ENCODE measurements at places on chromosomes 12 and 14. TPM values are rescaled to one million over a fixed set of nuclear protein-coding genes. Genes with fewer than 3 reads are reported as not detected.

Gene RNASE7
- 0.71 TPM for polyA plus RNA-seq

Gene MYF6
- not detected for polyA plus RNA-seq

Gene PARP2
- 63.2 TPM for polyA plus RNA-seq

Gene TMEM263
- 80.7 TPM for polyA plus RNA-seq

Gene ADCY4
- 24.9 TPM for polyA plus RNA-seq

Gene ACOT4
- 3.3 TPM for polyA plus RNA-seq

GRCh38 chr12:92540782-92541423 is 161.9 kb upstream of the PLEKHG7 start:
- no peak for DNase-seq

DNA sequence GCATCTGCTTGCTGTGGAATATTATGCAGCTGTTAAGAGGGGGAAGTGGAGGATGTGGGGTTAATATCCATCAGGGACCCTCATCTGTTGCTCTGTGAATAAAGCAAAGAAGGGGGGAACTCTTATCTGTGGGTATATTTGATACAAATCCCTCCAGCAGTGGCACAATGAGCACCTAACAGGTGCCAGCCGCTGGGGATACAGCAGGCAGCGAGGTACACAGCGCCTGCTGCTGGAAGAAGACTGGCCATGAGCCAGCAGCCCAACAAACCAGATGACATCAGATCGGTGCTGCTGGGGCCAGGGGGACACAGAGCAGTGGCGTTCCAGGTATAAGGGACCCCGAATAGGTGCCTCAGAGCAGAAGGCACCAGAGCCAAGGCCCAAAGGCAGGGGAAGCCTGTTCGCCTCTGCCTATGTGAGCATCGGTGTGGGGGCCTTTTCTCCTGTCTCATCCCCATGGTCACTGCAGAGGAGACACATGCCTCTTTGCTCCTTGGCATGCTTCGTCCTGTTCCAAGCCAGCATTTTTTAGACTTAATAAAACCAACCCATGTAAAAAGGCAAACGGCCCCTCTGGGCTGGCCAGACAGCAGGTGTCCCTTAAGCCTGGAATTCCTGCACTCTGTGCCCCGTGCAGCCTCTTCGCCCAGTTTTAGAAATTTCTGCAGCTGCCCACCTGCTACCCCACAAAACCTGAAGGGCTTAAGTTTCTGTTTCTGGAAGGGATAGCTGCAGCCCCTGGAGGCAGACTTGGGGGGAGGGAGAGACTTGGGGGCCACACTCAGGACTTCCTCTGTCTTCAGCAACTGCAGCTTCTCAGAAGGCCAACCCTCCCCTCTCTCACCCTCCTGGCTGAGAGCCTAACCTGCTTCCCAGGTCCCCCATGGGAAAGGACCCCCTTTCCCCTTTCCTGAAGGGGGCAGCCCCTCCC is 1.6 kb upstream of the CKB start:
- no peak for DNase-seq

GRCh38 chr14:34833549-34834523 is 41.3 kb downstream of the BAZ1A start:
- no peak for DNase-seq

- no peak for DNase-seq
Observed at GRCh38 chr14:88321692-88322503, 1.2 kb downstream of the KCNK10 start.

- DNase-seq = no peak
Observed at GRCh38 chr12:130026608-130027176, 122.9 kb upstream of the TMEM132D start.

GRCh38 chr12:123164710-123165261 is 13.9 kb upstream of the PITPNM2 start:
- DNase-seq = no peak

DNA sequence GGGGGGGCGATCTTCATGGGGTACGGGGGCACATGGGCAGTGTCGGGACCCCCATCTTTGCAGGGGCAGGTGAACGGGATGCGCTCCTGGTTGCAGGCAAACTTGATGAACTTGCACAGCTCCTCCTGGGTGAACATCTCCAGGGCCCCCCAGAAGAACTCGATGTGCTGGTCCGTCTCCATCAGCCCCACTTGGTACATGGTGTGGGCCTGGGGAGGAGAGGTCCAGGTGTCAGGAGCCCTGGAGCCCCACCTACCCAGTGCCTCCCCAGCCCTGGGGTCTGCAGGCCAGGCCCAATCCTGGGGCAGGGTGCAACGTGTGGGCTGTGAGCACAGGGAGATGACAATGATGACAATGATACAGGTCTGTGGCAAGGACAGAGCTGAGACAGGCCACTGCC is 37.7 kb downstream of the TRAFD1 start:
- DNase-seq = no peak

- DNase-seq = no peak
Observed at GRCh38 chr12:106839333-106839732, 64.9 kb downstream of the RIC8B start.

- no peak for DNase-seq
Observed at GRCh38 chr12:129927316-129927900, 23.6 kb upstream of the TMEM132D start.

- no peak for DNase-seq
Observed at GRCh38 chr14:88477513-88478250, 77.1 kb downstream of the PTPN21 start.

DNA sequence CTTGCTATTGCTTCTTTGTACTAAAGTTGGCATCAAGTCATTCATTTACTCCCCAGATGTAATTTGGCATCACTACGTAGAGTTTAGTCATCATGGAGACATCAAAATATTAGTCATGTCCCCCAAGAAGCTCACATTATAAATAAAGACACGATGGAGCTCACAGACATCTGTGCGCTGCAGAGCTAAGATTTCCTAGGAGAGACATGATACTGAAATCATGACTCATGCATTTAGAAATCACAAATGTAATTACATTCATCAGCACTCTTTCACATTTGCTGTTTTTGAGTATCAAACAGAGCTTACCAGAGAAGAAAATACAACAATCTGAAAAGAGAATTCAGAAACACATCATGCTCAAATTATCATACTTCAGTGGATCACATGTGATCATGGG is 169.8 kb downstream of the LRIG3 start:
- no peak for DNase-seq

DNA sequence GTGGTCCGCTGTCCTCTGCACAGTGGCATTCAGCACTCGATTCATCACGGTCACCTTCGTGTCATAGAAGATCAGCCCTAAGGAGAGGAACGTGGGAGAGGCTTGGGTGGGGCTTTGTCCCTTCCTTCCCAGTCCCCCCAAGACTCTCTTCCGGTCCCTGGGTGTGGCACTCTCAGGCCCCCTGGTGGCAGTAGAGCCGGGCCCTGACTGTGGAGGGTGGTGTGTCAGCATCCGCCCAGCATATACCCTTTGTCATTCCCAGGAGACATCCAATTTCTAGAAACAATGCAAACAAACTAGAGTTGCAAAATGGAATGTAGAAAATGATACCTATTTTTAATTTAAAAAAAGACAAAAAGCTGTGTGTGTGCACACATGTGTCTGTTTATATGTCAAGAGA is 45.0 kb downstream of the TRAFD1 start:
- no peak for DNase-seq

DNA sequence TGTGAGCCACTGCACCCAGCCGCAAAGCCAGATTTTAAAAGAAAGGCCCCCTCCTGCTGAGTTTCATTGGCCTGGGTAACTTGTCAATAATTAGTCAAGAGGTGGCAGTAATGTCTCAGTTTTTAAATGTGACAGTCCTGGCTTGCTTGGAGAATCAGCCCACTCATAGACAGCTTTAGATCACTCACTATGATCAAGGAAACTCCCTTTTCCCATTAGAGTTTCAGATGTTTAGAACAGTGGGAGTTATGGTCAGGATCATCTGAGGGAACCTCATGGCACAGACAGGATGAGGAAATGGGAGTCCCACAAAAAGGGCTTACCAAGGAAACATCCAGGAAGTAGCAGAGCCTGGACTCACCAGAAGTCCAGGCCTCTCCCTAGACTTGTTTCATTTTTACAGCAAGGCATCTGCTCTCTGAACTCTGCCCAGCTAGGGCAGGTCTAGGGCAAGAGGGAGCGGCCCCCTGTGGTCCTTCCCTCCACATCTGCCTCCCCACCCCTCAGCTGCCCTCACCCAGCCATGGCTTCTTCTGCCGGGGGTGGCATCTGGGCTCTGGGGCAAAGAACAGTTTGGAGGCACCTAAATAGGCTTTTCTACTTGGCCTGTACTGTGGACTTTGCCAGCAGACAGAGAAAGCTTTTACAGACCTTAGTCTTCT is 11.2 kb downstream of the BCL2L14 start:
- no peak for DNase-seq

- DNase-seq = no peak
Observed at GRCh38 chr12:43815416-43815815, 9.3 kb upstream of the TWF1 start.

Data from right renal pelvis (tissue), 4 donors.